ENCODE measurements at places on chromosomes 2 and 18.

- DNase-seq = no peak
Measured at GRCh38 chr2:85952196-85952734, 63.5 kb upstream of the ST3GAL5 start.

DNA sequence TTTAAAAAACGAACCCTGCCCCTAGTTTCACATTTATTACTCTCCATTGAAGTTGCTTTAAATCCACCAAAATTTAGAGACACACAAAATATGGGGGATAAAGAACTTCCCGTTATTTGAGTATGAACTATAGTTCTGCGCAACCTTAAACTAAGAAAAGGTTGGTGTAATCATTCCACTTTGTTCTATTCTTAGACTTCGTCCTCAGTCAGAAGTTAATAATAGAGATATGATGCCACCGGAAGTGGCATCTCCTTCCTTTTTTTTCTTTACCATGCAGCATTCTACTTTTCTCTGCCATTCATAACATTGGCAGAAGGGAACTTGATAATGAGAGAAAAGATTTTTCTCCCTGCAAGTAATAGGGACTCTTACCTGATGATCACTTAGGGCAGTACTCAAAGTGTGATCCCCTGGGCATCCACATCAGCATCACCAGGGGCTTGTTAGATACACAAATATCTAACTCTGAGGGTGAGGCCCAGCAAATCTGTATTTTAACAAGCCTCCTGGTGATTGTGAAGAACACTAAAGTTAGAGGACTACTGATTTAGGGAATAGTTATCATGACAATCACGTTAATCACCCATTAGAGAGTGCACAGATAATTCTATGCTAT lies 147.7 kb upstream of the DTNA start:
- no peak for DNase-seq

GRCh38 chr2:165777522-165778186 lies 16.4 kb downstream of the GALNT3 start:
- no peak for DNase-seq

DNA sequence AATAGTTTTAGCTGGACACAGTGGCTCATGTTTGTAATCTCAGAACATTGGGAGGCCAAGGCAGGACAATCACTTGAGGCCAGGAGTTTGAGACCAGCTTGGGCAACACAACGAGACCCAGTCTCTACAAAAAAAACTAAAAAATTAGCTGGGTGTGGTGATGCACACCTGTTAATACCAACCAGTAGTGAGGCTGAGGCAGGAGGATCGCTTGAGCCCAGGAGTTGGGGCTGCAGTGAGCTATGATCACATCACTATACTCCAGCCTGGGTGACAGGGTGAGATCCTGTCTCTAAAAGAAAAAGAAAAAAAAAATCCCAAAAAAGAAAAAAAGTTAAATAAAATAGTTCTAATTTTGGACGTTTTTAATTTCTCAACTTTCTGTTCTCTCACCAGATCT lies 68.7 kb downstream of the MAP4K3 start:
- DNase-seq = no peak

GRCh38 chr2:42492691-42493467 lies 903 bp downstream of the KCNG3 start:
- DNase-seq = peak; percentile 16

DNA sequence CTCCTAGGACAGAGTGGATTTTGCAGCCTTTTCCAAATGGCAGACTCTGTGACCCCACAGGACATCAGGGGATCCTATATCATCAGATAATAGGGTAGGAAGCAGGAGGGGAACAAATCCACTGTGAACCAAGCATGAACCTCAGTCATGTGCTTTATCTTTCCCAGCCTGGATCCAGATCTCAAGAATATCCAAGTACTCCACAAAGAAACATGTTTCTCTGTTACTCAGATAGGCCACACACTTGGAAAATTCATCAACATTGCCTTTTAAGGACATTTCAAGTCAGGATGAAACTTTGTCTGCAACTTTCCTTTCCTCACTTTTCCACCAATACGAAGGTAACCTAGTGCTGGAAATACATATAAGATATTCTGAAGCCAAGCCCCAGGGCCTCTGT lies 85.8 kb downstream of the RDH14 start:
- DNase-seq = no peak

- no peak for DNase-seq
Measured at GRCh38 chr18:78758496-78758895, 221.1 kb upstream of the SALL3 start.
